ENCODE measurements at places on chromosomes 3 and 15.

- DNase-seq, result peak; percentile 46
Measured at GRCh38 chr3:181700168-181701087, 11.3 kb upstream of the SOX2 start.

- DNase-seq, result no peak
Measured at GRCh38 chr15:28058082-28058481, 41.0 kb downstream of the OCA2 start.

DNA sequence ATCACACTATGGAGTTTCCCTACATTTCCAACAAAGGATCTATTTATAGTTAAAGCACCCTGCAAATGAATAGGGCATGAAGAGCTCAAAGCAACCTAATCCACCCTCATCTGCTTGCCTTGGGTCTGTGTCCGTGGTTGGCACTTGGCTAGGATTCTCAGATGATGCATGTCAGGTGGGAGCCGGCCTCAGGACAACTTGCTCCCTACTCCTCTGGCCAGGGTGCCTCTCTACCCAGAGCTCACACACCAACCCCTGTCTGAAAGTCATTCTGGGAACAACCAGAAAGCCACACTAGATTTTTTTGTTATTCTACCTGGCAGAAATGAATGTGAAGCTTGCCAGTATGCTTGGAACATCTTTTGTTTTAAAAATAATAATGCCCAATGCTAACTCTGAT is 13.2 kb downstream of the ARHGEF3 start:
- DNase-seq, result peak; percentile 43

DNA sequence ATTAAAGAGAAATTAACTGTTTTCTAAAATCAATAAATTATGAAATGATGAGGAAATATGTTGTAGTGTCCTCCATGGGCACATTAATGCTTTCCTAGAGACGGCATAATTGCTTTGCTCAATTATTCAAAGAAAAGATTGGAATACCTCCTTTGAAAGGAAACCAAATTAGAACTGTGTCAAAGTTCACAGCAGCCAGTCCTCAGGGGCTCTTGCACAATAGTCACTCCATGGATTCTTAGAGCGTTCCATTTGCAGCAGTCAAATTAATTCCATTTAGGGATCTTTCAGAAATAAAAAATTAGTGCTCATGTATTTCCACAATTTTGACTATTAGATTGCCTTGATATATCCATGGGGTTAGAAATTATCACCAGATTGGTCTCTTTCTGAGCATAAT is 841.6 kb upstream of the DPPA4 start:
- DNase-seq, result no peak

GRCh38 chr3:151106311-151106710 is 20.8 kb downstream of the MED12L start:
- DNase-seq, result no peak

DNA sequence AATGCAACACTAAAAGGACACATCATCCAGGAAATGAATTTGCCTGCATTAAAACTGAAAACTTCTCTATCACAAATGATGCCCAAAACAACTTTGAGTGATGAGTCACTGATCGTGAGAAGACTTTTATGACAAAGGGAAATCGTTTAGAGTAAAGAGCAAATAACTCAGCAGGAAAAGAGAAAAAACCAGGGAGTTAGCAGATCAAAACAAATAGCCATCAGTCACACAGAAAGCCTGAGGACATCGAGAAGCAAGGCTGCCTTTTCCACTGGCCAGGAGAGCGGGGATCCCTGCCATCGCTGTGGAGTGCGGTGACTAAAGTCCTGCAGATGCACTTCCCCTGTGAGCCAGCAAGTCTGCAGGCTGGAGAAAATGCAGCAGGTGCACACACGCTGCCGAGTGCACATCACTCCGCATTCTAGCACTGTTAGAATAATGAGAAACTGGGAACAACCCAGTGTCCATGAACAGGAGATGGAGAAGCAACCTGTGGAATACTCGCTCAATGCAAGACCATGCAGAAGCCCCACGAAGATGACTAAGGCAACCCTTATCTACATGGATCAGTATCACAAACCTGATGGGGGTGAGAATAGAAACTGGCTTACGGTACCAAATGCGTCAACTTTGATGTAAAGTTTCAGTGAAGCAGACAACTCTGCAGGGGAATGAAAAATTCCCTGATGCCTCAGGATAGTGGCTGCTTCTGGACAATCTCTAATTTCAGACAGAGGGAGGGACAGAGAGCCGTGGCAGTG is 86.4 kb downstream of the NSMCE3 start:
- no peak for DNase-seq

DNA sequence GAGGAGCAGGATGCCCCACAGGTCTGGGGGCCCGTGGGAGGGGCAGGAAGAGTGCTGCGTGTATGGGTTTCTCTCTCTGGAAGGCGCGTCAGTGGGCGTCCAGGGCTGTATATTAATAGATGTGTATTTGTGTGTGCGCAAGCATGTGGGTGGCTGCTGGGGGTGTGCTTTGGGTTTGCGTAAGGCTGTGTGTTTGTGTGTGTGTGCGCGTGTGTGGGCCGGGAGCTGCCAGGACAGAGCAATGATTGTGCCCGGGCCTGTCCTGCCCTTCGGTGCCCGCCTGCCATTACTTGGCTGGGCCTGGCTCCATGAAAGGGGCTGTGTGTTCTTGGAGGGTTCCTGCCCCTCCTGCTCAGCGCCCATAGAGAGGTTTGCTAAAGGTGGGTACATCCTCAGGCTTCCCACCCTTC is 16.3 kb downstream of the CSPG4 start:
- DNase-seq, result no peak

- peak; percentile 37 for DNase-seq
Measured at GRCh38 chr3:185152410-185153170, at the start of gene C3orf70. Gene C3orf70 (minus strand): TSS chr3:185153060. CDS start chr3:185152823, 237 bp downstream.

DNA sequence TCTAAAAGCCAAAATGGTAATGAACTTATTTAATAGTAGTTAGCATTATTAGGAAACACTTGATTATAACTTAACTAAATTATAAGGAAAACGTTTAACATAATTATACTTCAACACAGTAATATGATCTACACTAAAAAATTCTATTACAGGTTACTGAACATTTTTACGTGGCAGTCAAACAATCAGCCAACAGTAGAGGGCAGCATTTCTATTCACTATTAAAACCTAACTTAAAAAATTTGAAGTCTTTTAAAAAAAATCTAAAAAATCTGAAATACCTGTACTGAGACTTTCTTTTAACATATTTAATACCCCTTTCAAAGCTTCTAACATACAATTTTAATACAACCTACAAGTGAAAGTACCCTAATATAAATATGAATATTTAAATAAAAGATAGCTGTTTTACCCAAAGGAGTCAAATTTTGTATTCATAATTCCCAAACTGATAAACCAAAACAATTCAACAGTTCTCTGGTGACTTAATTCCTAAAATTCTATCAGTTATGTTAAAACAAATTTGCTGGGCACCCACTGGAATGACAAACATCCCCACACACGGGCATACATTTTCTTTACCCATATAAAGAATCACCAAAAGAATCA is 41.5 kb downstream of the DLG1 start:
- no peak for DNase-seq

DNA sequence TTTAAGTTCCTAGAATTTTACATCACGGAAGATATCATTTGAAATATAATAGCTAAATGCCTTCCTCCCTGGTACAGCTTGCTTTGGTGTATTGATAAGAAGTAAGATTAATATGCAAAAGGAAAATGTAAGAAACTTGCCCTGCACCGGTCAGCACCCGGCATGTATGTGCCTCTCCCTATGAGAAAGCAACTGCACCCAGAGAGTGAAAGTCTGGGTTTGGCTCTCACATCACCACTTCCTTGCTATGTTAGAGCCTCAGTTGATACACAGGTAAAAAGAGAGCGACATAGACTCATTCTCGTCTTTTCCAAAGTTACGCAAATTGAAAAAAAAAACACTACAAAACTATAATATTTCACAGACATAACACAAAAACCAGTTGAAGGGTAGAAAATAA is 96.7 kb downstream of the FOXP1 start:
- no peak for DNase-seq

DNA sequence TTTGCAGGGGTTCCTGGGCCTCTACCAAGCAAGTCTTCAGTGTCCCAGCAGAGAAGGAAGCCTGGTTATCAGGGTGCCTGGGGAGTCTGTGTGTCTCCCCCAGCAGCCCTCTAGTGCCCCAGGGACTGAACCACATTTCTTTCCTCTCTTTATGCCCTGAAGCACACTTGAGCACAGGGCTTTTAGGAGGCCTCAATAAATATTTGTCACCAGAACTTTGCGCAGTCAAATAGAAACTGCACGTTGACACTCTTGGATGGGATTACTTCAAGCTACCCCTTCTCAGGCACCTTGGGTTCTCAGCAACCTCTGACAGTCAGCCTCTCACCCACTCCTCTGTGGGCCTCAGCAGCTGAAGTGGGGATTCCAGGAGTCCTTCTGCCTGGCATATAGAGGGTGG is 226.6 kb upstream of the HES1 start:
- no peak for DNase-seq

- DNase-seq, result no peak
Measured at GRCh38 chr3:52456169-52456799, 880 bp downstream of the NISCH start.

DNA sequence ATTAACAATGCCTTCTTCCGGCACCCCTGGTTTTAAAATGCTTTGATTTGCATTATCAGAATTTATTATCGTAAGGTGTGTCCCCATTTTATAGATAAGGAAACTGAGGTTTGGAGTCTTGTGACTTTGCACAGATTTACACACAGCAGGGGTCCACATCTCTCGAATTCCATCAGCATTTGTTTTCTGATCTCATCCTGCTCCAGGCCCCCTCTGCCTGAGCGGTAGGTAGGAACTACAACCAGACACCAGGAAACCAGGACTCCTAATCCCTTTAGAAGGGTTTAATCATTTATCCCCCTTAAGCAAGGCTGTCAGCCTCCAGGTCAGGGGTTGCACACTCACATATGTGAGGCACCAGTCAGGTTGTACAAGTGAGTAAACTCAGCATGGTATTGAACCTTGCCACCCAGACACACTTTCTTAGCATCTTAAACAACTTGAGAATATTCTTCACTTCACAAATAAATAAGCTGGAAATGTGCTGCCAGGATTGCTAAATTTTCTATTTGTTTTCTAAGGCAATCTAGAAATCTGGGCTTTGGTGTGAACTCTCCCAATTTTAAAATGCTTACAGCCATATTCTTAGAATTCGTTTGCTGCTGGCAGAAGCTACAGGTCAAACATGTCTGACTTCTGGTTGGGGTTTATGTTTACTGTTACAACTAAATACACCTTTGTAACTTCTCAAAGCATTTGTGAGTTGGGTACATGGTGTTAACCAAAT is 31.7 kb upstream of the CMTM7 start:
- no peak for DNase-seq

DNA sequence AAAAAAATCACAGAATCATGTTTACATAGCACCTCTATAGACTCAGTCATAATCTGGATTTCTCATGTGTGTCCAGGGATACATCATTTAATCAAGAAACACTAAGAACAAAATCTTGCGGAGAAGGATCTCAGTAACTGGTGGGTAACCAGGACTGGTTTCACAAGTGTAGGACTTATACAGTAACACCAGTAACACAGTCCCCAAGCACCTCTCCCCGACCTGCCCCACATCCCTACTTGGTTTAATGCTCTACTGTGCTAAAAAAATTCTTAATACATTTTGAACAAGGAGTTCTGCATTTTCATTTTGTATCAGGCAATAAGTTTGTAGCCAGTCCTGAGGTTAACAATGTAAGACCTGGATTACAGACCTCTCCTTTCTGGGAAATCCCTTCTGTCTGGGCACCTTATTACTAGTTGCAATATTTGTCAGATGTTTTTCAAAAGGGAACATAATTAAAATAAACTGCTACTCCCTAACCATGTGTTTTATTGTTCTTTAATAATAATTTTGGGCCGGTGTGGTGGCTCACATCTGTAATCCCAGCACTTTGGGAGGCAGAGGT is 57.6 kb upstream of the BBX start:
- DNase-seq, result no peak

- no peak for DNase-seq
Measured at GRCh38 chr3:50604628-50605588, 6.7 kb downstream of the CISH start.

DNA sequence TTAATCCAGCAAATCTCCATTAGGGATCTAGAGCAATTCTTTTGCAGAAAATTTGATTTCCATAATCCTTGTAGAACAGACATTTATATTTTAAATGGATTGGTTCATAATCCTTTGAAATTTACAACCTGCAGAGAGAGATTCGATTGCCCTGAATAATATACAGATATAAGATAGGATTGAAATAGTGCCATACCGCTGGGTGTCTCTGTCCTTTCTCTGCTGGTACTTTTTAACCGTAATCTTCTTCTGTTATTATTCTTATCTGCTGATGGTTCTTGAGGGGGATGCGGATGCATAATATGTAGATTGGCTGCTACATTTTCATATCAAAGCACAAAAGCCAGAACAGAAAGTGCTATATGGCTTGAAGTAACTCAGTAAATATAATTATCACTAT is 182.2 kb downstream of the CFAP20DC start:
- no peak for DNase-seq

- DNase-seq, result no peak
Measured at GRCh38 chr3:32780735-32781210, 37.0 kb upstream of the TRIM71 start.

GRCh38 chr15:66779331-66780009 is 77.4 kb downstream of the SMAD6 start:
- no peak for DNase-seq

DNA sequence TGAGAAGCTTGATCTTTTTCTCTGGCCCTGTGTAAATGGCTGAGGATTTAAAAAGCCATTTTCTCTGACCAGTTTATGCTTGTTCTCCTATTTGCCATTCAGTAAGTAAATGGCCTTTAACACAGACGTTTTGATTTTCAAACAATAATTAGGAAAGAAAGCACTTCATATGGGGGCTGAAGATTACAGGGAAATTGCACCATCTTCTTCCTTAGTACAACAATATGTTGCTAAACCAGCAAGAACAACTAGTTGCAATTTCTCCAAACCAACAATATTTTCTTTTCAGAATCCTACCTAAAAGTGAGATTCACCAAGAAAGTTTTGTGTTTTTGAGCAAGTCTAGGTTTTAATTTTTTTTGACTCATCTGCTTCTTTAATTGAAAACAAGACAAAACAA is 80.5 kb upstream of the CCNL1 start:
- DNase-seq, result no peak

DNA sequence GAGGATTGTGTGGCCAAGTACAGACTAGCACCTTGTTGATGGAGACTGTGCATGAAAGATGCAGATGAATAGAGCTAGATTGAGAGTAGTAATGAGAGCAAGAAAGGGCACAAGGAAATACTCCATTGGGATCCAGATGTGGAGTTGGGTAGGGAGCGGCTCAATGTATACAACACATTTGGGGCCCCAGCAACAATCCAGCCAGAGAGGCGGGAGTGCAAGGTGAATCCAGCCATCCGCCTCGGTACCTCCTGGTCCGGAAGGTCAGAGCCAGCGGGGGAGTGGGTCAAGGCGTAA is 9.0 kb downstream of the ISL2 start:
- DNase-seq, result no peak

GRCh38 chr3:31732548-31732947 is 199.8 kb downstream of the STT3B start:
- no peak for DNase-seq

DNA sequence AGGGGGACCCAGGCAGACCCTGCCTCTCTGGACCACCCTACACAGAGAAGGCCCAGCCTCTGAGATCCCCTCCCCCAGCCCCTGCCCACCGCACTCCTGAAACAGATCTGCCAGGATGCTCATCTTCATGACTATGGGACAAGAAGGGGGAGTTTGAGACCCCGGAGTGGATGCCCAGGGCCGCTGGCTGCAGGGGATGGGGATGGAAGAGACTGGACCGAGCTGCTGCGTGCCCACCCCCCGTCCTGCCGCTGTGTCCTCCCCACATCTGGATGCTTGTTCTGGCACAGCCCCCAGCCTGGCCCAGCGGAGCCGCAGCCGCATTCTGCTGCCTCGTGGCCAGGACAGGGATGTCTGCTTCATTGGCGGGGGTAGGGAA is 30.3 kb upstream of the SEMA3F start:
- DNase-seq, result no peak
